ENCODE measurements at places on chromosomes 13 and 19.

- no peak for DNase-seq
Measured at GRCh38 chr13:24066405-24067295, 93.9 kb upstream of the SPATA13 start.

- no peak for DNase-seq
Measured at GRCh38 chr13:99506634-99507033, 5.4 kb downstream of the TM9SF2 start.

- no peak for DNase-seq
Measured at GRCh38 chr19:35991731-35992450, 3.1 kb upstream of the SDHAF1 start.

DNA sequence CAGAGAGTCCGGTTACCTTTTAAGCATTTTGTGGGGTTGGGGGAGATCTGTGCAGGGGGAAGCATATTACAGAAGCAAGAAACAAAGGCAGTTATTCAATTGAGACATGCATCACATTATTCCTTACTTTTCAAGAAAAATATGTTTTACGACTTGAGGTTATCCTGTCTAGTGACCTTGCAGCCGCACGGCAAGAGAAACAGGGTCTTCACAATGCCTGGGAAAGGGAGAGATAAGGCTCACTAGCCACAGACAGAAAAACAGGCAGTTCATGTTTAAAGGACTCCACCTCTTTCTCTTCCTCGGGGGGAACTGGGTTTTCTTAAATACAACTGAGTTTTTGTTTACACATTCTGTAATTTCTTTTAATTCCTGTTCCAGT, 536 bp upstream of the NCR1 start:
- DNase-seq, result no peak

- DNase-seq, result no peak
Measured at GRCh38 chr13:113939129-113939943, 34.5 kb downstream of the C13orf46 start.

DNA sequence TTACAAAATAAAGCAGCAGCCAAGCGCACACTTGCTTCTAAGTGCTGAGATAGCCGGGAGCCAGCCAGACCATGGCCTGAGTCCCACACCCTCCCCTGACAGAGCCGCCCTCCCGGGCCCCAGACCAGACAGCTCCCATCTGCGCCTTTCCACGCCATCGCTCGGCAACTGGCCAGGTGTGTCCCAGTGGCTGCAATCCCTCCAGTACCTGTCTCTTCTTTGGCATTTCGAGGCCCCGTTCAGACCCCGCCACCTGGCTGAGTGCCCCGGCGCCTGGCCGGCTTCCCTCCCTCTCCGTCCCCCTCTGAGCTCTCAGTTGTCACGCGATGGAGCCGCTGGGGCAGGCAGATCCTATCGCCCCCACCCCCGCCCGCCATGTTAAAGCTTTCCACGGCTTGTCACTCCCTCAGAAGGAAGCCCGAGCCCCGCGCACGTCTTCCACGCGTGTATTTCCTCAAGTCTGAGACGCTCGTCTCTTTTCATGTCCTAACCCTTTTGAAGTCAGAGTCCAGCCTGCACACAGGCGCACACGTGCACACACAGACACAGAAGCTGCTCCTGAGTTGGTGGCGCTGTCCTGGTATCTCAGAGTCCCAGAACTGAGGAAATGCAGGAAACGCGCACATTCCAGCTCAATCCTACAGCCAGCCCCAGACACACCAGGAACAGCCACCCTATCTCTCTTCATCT, 7.9 kb downstream of the MLLT1 start:
- DNase-seq, result no peak

- DNase-seq, result peak; percentile 15
Measured at GRCh38 chr13:39051157-39051556, 12.9 kb downstream of the NHLRC3 start.

- DNase-seq, result no peak
Measured at GRCh38 chr19:55066107-55066709, 3.3 kb upstream of the RDH13 start.

DNA sequence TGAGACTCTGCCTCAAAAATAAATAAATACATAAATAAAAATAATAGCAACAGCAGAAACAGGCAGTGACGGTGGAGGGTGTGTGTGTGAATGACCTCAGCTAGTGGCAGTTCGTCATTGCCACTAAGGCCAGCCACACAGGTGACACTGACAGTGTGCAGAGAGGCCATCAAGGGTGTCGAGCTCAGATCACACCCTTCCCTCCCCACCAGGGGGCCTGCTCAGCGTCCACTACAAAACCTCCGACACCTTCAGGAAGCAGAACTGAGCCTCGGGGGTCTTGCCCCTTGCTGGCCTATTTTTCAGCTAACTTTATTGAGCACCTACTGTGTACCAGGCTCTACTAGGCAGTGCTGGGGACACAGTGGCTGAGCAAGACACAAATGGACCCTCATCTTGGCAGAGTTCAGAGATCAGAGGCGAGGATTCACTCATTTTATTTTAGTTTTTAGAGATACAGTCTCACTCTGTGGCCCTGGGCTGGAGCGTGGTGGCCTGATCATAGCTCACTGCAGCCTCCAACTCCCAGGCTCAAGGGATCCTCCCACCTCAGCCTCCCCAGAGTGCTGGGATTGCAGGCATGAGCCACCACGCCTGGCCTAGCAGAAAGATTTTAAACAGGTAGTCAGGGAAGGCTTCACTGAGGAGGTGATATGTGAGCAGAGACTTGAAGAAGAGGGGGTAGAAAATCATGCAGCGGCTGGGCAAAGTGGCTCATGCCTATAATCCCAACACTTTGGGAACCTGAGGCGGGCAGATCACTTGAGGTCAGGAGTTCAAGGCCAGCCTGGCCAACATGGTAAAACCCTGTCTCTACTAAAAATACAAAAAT, 30.3 kb upstream of the SEMA6B start:
- DNase-seq, result no peak

DNA sequence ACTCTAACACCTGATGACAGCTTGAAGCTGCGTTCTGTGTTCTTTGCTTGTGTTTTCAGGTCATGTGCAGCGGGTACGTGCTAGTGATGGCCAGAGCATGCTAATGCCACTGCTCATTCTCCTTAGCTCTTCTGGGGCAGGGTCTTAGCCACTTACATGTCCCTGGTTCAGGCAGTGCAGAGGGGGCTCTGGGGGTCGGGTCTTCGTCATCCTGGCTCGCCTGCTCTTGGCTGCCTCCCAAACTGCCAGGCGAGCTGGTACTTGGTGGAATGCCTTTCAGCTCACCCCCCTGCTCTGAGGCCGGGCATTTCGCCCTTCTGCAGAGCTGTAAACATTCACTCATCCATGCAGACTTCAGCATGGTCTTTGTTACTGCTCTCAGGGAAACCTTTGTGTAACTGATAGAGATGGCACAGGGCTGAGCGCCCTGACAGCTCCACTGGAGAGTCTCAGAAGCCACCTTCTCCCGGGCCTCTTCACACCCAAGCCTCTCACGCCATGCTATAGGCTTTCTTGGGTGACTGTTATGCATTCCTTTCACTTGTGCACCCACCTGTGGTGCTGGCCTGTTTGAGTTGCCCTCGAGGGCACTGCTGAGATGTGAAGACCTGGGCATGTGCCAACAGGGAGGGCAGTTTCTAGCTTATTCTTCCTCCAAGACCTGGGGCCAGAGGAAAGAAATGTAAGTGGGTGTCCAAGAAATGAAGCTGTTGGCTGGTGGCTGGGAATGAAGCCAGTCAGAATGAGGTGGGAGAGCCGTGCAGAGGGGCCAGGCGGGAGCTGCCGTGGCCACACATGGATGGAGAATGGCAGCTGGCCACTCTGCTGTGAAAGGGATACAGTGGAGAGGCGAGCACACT, 24.4 kb downstream of the FAM124A start:
- DNase-seq, result no peak

- DNase-seq, result no peak
Measured at GRCh38 chr19:15187026-15188007, 13.5 kb downstream of the NOTCH3 start.

DNA sequence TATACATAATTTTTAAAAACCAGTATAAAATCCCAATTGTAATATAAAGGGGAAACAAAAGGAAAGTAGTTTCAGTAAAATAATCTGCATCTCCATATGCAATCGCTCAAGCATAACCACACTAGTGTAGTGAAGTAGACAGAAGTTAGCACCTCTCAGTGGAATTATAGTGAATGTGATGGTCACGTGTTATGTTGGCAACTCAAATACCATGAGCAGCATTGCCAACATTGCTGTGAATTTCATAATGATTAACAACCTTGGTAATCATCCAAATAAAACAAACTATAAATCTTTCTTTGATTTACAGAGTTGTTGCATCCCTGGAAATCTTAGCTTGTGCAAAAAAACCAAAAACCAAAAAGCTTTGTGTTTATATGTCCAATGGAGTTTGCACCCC, 77.3 kb upstream of the SIAH3 start:
- peak; percentile 6 for DNase-seq

DNA sequence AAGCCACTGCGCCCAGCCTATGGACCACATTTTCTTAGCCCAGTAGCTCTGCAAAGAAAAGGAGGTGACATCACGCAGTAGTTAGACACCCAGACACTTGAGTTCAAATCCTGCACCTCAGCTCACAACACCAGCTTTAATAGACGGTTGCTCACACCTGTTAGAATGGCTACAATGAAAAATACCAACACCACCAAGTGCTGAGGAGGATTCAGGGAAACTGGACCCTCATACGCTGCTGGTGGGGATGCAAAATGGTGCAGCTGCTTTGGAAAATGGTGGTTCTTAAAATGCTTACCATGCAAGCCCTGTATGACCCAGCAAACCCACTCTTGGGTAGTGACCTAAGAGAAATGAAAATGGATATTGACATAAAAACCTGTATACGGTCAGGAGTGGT, 11.7 kb upstream of the DOCK6 start:
- no peak for DNase-seq

DNA sequence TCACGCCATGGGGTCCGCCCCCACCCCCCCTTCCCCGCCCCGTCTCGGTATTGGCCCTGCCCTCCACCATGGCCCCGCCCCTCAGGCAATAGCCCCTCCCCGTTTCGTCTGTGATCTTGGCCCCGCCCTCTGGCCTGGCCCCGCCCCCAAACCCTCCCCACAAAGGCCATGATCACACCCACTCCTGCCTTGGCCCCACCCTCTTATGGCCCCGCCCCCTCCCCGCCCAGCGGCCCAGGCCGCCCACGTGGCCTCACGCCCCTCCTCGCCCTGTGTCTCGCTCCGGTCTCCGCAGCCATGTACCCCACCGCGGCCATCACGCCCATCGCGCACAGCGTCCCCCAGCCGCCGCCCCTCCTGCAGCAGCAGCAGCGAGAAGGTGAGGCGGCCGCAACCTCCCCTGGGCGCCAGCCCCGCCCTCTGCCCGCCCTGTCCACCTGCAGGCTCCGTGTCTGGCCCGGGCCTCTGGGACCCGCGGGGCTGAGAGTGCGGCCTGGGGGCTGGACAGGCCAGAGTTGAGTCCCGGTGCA, 61.3 kb downstream of the CELF5 start:
- DNase-seq, result no peak

GRCh38 chr13:110766671-110767430, 53.4 kb downstream of the ING1 start:
- DNase-seq, result no peak

- DNase-seq, result no peak
Measured at GRCh38 chr13:56917966-56918365, 222.8 kb upstream of the PRR20A start.

DNA sequence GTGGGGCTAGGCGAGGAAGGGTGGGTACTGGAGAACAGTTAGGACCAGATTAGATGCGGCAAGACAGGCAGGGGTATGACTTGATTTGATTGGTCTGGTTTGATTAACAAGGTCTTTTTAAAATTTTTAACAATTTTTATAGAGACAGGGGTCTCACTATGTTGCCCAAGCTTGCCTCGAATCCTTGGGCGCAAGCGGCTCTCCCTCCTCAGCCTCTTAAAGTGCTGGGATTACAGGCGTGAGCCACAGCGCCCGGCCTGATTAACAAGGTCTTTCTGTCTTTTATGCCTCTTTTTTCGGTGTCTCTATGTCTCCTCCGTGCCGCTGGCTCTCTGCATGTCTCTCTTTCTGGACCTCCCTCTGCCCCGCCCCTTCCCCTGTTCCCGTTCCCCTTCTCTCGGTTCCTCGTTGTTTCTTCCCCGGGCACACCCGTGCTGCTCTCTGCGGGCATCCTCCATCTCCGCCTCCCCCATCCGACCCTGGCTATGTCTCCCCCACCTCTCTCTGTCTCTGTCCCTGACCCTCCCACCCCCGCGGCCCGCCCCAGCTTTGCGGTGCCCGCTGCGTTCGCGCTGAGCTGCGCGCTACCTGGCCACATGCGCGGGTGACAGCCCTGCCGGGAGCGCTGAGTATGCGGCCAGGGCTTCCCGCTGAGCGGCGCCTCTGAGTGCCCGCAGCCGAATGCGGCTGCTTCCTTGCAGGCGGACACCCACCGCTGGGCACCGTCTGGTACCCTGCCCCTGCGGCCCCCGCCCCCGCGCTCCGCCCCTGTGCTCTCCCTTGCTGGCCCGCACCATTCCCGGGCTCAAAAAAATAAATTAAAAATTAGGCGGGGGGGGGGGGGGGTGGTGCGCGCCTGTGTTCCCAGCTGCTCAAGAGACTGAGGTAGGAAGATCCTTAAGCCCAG, 8.1 kb upstream of the SDHAF1 start:
- DNase-seq, result peak; percentile 18

GRCh38 chr13:108624979-108625378, 4.4 kb upstream of the MYO16 start:
- no peak for DNase-seq

DNA sequence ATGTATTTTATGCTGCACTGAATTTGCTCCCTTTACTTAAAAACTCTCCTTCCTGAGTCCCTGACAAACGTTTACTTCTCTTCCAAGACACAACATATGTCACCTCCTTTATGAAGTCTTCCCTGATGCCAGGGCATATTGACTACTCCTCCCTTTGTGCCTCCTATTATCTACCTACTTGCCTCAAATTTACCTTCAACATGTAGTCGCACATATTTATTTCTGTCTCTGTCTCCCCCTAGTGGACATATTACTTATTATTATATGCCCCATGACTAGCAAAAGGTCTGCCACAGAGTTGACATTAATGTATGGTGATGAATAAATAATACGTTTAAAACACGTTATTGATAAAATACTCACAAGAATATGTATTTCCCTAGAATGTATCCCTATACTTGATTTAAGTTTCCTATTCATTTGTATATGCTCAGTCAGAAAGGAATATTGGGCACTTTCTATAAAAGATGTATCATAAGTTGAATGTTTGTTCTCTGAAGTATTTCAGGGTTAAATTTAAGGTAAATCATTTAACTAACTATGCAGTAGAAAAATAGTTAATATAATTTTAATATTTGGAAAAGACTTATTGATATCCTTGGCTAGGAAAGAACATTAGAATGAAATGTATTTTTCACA, 250.3 kb upstream of the ATXN8OS start:
- peak; percentile 66 for DNase-seq

GRCh38 chr13:31172535-31172934, 10.8 kb upstream of the HSPH1 start:
- DNase-seq, result peak; percentile 56

GRCh38 chr13:67130444-67130843, 99.7 kb downstream of the PCDH9 start:
- no peak for DNase-seq
